ENCODE measurements at places on chromosomes 11 and 22.
A peak's percentile ranks its signal among the peaks of the same experiment; 100 is the strongest.

DNA sequence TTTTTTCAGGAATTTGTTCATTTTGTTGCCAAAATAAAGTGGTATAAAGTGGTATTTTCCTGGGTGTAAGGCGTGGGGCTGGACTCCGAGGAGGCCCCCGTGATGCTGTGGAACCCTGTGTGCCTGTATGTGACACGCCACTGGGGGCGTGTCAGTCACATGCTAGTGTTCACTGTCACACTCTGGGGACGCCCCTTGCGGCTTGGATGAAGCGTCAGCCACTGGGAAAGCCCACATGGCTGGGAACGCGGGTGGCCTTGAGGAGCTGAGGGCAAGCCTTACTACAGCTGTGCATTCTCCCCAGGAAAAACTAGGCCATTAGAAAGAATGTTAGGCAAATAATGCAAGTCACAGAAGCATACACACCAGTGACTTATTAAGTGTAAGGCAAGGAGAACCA, 77.0 kb upstream of the SLC25A18 start:
- DNase-seq, result no peak

DNA sequence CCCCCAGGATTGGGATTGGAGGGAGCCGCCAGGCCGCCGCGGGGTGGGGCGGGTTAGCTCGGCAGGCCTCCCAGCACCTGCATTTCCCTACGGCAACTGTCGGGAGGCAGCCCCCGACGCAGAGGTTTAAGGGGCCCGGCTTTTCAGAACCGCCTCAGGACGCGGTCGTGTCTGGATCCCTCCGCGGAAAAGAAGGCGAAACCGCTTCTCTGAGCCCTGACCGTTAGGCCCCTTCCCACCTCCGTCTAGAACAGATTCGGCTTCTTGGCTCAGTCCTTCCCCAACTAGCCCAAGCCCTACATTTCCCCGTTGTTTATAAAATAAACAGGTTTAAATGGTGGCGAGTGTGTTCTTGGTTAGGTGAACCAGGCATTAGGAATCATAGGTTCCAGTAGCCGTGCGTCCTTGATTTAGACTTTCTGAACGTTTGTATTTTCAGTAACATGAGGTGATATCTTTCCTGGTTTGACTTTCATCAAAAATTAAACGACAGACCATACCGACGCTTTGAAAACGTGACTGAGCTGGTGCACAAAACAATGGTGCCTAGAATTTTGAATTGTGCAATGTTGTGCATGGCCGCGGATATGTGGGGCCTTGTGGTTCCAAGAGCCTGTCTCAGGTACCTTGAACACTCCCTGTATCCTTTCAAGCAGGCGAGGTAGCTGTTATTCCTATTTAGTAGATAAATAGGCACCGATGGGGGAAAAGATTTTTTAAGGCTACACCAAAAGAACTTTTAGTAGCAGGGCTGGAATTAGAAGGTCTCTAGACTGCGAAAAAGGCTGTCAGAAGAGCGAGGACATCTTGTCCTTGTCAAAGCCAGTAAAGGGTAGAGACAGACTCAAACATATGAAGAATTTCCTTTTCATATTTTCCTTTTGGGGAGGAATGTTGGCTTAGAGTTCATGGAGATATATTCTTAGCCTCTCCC, 1.2 kb upstream of the HSPA8 start:
- DNase-seq, result no peak

GRCh38 chr11:75853971-75854370, 39.0 kb downstream of the UVRAG start:
- no peak for DNase-seq

DNA sequence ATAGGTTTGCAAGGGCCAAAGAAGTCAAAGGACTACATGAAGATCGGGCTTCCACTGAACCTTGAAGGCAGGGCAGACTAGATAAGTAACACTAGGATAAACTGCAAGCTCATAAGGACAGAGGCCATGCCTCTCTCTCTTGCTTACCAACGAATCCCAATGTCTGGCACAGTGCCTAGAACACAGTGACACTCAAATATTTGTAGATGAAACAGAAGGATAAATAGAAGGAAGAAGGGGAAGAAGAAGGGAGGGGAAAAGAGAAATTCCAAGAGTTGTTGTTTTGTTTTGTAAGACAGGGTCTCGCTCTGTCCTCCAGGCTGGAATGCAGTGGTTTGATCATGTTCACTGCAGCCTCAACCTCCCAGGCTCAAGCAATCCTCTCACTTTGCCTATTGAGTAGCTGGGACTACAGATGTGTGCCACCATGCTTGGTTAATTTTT, 26.9 kb downstream of the SIK3 start:
- DNase-seq, result no peak

- DNase-seq, result no peak
Measured at GRCh38 chr11:6817694-6818093, 18.2 kb upstream of the OR6A2 start.

DNA sequence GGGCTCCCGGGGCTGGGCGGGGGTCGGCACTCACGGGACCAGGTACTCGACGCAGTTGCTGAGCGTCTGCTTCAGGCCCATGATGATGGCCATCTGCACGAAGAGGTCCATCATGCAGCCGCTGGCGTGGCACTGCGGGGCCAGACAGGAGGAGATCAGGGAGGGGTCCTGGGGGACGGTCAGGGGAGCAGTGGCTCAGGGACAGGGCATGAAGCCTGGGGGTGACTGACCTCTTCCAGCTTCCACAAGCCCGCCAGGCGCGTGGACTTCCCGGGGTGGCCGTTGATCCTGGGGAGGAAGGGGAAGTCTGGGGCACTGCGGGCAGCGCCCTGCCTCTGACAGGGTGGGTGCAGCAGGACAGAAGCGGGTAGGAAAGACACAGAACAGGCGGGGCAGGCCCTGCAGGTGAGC, 6.1 kb upstream of the SIGIRR start:
- DNase-seq, result no peak

DNA sequence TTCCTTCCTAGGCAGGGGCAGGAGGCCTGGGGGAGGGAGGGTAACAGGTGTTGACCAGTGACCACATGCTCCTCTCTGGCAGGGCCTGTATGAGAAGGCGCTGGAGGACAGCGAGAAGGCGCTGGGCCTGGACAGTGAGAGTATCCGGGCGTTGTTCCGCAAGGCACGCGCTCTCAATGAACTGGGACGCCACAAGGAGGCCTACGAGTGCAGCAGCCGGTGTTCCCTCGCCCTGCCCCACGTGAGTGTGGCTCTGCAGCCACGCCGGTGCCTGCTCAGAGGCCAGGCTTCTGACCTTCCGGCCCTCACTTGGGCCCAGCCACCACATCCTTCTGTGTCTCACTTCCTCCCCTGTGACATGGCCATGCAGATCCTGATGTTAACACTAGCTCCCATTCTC, 25.8 kb downstream of the ZC3H7B start:
- DNase-seq, result no peak

- DNase-seq, result no peak
Measured at GRCh38 chr11:69948256-69949141, 129.3 kb upstream of the FGF3 start.

DNA sequence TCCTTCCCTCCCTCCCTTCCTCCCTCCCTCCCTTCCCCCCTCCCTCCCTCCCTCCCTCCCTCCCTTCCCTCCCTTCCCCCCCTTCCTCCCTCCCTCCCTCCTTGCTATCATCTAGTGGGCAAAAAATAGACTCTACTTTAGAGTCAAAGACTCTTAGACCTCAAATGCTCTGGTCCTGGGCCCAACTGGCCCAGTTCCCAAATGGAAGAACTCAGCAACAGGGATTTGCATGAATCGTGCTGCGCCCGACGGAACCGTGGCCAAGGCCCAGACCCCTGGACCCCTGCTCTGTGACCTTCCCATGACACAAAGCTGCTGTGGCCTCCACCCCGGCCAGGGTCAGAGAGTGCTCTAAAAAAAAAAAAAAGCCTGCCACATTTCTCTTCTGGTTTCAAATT, 97.4 kb downstream of the WNT7B start:
- DNase-seq, result no peak

DNA sequence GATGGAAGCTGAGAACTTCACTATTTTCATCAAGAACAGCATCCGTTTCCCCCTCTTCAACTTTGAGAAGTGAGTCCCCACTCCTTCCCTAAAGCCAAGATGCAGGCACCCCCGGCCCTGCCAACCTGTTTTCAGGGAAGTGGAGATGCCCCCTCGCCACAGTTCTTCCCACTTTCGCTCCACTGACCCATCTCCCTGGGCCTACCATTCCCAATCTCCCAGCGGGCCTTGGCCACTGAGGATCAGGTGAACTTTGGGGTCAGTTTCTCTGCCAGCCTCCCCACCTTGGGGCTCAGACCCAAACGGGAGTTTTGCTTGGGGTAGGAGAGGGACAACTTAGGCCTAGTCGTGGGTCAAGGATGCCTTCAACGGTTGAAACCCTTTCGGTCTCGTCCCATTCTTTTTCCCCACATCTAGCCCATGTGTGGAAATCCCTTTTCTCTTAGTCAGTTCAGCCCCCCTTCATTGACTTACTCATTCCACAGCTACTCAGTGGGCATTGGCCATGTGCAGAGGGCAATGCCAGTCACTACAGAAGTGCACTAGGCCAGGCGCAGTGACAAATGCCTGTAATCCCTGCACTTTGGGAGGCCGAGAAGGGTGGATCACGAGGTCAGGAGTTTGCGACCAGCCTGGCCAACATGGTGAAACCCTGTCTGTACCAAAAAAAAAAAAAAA, 10.6 kb downstream of the P2RX3 start:
- DNase-seq, result no peak

DNA sequence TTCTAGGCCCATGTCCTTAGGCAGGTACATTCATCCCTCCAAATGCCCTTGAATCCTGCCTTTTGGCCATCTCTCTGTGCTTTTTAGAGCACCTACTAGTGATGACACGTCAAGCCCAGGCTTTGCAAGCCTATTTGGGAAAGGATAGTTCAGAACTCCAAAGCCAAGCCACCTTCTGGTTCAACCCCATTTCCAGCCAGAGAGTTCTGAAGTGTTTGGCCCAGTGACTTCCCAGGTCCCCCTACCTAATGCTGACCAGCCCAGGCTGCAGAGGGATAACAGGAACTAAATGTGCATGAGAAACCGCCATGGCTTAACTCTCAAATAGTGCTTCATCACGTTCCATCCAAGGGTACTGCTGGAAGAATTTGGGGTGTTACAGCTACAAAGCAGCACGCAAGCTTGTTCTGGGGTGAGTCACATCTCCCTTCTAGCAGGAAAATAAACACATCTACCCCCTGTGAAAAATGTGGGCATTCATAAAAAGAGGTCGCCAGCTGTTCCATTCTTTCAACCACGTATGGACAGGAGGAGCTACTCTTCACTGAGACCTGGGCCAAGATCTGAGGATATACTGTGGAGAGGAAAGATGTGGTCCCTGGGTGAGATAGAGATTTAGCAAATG, 2.0 kb upstream of the FXYD6 start:
- no peak for DNase-seq

GRCh38 chr22:30422481-30423300, 2.9 kb upstream of the MTFP1 start:
- no peak for DNase-seq

DNA sequence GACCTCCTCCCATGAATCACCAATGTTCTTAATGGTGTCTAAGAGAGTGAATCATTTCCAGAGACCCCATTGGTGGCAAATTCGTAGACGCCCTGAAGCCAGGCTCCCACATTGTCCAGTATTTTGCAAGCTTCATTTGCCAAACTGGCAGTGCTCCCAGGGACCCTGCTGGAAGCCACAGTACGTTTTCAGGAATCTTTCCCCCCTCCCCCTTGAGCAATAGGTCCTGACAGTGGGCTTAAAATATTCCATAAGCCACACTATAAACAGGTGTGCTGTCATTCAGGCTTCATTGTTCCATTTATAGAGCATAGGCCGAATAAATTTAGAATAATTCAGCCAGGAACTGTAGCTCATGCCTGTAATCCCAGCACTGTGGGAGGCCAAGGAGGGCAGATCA, 125.3 kb downstream of the MORC2 start:
- no peak for DNase-seq

DNA sequence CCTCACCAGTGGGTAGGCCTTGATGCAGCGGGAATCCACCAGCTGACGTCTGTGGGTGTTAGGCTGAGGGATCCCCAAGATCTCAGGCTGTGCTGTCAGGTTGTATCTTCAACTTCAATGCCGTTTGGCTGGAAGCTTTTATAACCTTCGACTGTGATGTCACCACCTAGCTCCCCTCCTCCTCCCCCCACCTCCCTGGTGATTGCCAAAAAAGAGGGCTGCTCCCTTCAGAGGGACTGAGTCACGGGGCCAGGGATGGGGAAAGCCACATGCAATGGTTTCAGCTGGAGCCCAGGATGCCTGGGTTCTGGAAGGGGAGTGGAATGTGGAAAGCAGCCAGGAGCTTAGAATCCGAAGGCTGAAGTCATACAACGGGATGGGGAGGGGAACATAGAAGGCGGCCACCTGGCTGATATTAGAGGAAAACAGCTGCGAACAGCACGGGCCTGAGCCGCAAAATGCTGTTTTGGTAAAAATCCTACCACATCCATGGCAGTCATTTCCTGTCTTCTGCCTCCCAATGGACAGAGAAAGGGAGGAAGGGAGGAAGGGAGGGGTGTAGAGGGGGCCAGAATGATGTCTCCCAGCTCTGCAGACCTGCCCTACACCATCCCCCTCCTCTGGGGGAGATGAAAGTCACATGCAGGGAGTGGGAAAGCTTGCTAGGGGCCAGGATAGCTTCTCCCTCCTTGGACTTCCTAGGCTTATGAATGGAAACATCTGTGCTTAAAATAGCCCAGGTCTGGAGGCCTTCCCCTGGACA, at the start of gene LRRN4CL:
LRRN4CL (minus strand) TSS at position 110 of the 763 bp plus-strand sequence. CDS start 1,022 bp downstream, outside the sequence.
- DNase-seq, result peak; percentile 85

GRCh38 chr22:26480611-26480932, 3.0 kb downstream of the HPS4 start:
- no peak for DNase-seq

GRCh38 chr11:12377106-12377823, at the start of gene PARVA:
TSS of gene PARVA (plus strand) at chr11:12377571. CDS start at chr11:12377648, 77 bp downstream.
- DNase-seq, result no peak

- DNase-seq, result no peak
Measured at GRCh38 chr11:1933416-1934334, 13.5 kb upstream of the MRPL23 start.

GRCh38 chr11:43723617-43724016, 43.1 kb downstream of the HSD17B12 start:
- no peak for DNase-seq

DNA sequence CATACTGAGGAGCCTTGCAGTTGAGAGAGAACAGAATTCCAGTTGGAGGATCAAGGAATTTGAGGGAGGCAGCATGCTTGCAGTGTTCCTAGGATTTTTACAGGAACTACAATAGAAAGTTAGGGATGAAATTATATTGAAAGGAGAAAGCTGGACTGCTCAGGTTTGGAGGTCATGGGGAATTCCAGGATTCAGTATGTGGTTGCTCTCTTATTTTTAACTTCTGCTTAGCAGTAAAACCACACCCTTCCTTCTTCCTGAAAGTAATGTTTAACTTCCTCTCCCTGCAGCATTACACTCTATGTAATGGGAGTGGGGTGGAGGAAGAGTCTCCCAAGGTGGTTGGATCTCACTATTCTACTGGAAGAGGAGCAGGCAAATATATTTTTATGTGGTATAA, 31.3 kb downstream of the CTNND1 start:
- DNase-seq, result no peak
